H9 (cell line): ENCODE measurements at places on chromosomes 1 and 21.

DNA sequence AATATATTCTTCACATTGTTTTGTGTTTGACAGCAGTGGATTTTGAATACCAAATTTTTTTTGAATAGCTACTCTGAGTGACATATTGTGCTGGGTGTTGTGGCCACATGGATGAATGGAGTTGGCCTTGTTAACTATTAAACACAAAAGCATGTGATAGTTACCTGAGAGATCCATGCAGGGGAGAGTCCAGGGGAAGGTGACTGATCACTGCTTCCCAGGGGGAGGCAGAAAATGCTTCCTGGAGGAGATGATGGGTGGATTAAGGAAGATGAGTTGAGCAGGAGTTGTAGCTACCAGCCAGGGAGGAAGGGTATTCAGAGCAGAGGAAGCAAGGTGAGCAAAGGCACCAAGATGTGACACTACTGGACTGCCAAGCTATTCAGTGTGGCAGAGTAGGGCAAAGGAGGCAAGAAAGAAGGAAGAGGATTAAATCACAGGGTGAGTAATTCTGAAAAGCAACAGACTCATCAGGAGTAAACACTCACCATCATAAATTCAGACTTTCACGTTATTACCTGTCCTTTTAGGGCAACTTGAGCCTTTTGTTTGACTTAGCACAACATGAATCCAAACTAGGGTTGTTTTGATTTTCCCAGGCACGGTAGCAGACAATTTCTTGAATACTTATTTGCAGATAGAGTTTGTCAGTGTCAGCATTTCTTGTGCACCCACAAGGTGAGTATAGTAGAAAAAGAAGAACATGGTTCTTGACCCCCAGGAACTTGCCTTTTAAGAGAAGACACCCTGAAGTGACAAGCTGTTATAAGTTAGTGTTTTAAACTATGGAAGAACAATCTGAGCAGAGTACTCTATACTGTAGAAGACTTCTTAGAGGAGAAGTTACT lies 4.2 kb downstream of the CD46 start:
- DNase-seq: no peak

DNA sequence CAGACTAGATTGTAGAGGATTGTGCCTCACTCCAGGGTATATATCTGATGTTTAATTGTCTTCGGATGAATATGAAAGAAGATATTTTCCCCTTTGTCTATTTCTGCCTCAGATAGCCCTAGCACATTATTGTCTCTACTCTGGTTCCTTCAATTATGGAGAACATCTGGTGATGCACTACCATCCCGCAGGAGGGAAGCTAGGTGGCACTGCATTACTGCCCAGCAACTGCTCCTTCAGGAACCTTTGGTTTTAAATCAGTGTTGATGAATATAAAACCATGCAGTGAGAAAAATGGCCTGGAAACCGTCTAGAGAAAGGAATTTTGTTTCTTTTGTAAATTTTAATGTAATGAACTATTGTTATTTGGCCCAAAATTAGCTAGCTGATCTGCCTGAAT lies 68.5 kb downstream of the GPR88 start:
- no peak for DNase-seq

GRCh38 chr1:154496383-154496782 lies 5.6 kb upstream of the TDRD10 start:
- DNase-seq: no peak

- no peak for DNase-seq
These were observed 100.0 kb downstream of the CRYAA start for GRCh38 chr21:43268804-43269186.

DNA sequence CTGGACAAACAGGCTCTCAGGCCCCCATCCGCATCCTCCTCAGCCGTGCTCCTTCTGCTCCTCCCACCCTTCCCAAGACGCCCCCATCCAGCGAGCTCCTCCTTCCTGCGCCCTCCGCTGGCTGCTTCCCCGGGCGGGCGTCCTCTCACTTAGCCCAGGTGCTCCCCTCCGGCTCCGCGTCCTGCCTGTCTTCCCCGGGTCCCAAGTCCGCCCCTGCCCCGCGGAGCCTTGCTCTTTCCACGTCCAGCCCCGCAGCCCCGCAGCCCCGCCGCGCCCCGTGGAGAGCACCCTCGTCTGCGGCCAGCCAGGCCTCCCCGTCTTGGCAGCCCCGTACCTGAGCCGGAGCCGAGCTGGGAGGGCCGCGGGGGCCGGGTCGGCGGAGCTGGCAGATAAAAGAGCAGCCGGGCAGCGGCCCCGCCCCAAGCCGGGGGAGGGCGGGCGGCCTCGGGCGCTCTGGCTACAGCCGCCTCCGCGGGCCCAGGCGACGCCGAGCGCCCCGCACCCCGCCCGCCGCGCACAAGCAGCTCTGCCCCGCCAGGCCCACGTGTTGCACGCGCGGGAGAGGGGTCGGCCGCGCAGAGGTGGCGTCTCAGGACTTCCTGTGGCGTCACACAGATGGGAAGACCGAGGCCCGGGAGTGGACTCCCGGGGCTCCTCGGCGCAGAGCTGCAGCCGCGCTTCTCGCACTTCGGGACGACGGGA lies at the start of gene PAQR7:
PAQR7 (minus strand) TSS at position 555 of the 702 bp plus-strand sequence. CDS start 11,869 bp downstream, outside the sequence.
- peak; percentile 80 for DNase-seq

DNA sequence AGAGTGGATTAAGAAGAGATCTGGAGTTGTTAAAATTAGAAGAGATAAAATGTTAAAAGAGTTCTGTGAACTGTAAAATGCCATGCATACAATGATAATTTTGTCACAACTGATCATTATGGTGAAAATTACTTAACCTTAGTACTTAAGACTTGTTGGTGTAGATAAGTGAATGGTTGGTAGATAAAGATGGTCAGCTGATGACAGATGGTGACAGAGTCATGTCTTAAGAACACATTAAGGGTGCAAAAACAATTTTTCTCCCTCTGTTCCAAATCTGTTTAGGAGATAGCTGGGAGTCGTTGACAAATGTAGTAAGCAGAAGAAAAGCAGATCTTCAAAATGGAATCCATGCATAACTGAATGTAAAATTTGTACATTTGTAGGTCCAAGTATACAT lies 18.5 kb upstream of the CACHD1 start:
- DNase-seq: no peak

DNA sequence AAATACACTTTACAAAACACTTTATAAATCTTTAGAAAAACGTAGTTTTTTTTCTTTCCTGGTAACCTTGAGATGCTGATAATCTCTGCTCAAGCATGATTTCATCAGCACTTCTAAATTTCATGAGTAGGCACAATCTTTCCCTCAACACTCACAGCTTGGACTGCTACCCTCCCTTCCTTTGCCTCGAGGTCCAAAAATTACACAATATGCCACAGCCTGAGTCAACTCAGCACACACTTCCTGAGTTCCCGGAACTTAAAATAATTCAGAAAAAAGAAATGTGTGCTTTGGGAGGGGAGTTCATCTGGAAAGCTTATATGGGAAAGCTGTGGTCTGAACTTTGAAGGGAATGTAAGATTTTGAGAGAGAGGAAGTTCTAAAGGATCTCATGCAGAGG lies 5.9 kb downstream of the CLCA2 start:
- DNase-seq: no peak

DNA sequence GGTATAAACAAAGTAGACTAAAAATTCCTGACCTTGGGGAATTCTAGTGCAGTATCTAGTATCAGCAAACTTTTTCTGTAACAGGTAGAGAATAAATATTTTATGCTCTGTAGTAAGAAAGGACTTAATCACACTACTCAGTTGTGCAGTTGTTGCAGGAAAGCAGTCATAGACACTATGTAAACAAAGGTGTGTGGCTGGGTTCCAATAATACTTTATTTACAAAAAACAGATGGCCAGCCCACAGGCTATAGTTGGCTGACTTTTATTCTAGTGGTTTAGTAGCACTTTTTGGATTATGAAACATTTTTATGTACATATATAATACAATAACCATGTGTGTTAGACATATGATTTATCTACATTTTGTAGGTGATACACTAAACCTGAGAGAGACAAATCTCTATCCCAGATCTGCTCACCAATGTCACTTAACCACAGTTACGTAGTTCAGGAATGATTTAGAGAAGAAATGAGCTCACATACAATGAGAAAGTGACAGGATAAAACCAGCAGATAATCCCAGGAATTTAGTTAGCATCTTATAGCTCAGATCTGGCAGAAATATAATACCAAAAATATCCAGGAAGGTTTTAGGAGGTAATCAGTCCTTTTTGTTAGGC lies 56.1 kb downstream of the MIER1 start:
- DNase-seq: no peak

DNA sequence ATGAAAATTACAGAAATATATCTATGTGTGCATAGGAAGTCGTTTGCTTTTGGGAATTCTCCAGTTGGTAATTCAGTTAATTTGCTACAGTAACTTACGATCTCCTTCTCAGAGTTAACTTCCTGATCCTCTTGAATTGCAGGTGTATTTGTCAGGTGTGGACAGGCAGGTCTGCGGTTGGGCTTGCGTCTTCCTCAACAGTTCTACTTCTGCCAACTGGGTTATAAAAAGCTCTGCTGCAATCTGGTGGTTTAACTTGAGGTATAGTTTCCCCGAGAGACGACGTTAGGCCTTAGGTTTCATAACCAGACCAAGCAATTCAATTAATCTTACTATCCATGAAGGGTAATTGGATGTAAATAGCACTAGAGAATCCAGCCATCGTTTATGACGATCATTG lies 88.2 kb downstream of the GABPA start:
- DNase-seq: no peak

DNA sequence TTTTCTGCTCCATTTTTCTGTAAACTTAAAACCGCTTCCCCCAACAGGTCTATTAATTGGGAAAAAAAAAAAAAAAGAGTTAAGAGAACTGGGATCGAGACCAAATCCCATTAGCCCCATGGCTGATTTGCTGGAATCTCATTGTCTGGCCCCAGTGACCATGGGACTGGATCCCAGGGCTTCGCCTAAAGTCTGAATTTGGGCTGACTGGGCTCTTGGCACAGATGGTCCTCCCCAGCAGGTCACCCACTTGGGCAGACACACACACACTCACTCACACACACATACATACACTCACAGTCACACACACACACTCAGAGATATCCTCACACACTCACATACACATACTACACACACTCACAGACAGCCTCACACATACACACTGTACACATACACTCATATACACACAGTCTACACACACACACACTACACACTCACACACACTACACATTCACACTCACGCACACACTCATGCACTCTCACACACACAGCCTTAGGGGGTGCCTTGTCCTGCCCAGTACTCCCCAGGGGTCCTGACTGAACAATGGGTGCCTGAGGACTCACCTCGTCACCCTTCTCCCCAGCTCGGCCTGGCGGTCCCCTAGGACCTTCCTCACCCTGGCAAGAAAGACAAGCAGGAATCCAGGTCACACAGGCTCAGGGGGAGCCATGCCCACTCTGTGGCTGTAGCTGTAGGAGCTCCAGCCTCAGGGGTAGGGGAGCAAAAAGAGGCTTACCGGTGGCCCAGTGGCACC lies 7.5 kb downstream of the COL9A2 start:
- DNase-seq: no peak

GRCh38 chr1:25810341-25811299 lies 9.1 kb upstream of the MTFR1L start:
- peak; percentile 86 for DNase-seq

GRCh38 chr1:15835205-15835740 lies 12.2 kb upstream of the SPEN start:
- no peak for DNase-seq

GRCh38 chr1:53508991-53509666 lies 49.9 kb downstream of the DMRTB1 start:
- DNase-seq: no peak

DNA sequence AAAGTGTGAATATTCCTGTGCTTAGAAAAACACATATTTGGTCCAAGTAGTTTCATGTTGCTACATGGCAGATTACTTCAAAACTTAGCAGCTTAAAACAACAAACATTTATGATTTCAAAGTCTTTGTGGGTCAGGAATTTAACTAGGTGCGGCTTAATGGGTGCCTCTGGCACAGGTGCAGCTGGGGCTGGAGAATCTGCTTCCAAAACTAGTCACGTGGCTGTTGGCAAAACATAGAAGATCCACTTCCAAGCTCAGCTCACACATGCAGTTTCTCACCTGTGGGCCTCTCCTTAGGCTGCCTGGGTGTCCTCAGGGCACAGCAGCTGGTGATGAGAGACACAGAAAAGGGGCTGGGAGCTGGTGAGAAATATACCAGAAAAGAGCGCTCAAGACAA lies 263.4 kb downstream of the TTLL7 start:
- no peak for DNase-seq

DNA sequence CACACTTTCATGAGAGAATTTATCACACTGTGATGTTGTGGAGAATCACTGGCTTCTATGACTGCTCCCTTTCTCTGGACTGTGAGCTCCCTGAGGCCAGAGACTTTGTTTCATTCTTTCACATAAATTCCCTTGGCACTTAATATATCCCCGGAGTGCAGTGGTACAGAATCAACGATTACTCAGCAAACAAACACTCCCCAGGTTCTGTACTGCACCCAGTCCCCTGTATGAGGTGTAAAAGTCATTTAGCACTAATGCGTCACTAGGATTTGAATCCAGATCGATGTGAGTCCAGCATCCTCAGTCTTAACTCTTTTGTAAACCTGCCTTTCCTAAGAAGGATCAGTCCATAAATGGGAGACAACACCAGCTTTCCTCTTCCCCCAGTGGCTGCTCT lies 6.8 kb upstream of the UTP25 start:
- DNase-seq: no peak

DNA sequence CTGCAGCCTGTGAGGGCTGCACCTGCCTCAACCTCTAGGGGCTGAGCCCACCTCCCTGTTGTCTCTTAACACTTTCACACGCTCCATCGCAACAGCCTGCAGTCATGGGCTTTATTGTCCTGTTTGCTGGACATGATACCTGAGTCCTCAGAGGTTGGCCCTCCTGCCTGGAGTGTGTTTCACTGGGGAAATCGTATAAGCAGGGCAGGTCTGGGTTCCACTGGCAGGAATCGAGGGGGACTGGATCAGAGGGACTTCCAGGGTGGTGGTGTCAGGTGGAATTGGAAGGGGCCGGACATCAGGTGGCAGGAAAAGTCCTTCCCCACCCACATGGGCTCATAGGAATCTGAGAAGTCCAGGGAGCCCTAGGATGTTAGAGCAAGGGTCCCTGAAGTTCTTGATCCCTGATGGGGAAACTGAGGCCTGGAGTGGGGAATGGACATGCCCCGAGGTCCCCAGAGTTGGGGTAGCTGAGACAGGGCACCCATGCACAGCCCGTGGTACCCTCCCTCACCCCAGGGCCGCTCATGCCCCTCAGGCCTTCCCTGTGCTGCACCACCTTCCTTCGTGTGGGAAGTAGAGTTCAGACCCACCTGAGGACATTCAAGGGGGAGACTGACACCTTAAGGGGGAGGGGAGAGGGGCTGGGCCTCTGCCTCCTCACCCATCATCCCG lies 66.6 kb downstream of the PIK3CD start:
- DNase-seq: no peak

GRCh38 chr1:86965827-86966182 lies 51.4 kb downstream of the HS2ST1 start:
- no peak for DNase-seq

- DNase-seq: no peak
These were observed 148.0 kb upstream of the ERG start for GRCh38 chr21:38646213-38646837.
